HCEC 1CT (cell line): ENCODE measurements at places on chromosomes 3 and 15.

GRCh38 chr3:59774634-59775033 lies 724.8 kb upstream of the CFAP20DC start:
- DNase-seq, result peak; percentile 78

GRCh38 chr3:176930942-176931341 lies 266.3 kb downstream of the TBL1XR1 start:
- DNase-seq, result no peak

- no peak for DNase-seq
Measured at GRCh38 chr3:4992118-4992517, 12.9 kb downstream of the BHLHE40 start.

- DNase-seq, result no peak
Measured at GRCh38 chr3:14803101-14803980, 15.4 kb upstream of the FGD5 start.

- DNase-seq, result no peak
Measured at GRCh38 chr15:36837246-36837645, 257.8 kb downstream of the CDIN1 start.

DNA sequence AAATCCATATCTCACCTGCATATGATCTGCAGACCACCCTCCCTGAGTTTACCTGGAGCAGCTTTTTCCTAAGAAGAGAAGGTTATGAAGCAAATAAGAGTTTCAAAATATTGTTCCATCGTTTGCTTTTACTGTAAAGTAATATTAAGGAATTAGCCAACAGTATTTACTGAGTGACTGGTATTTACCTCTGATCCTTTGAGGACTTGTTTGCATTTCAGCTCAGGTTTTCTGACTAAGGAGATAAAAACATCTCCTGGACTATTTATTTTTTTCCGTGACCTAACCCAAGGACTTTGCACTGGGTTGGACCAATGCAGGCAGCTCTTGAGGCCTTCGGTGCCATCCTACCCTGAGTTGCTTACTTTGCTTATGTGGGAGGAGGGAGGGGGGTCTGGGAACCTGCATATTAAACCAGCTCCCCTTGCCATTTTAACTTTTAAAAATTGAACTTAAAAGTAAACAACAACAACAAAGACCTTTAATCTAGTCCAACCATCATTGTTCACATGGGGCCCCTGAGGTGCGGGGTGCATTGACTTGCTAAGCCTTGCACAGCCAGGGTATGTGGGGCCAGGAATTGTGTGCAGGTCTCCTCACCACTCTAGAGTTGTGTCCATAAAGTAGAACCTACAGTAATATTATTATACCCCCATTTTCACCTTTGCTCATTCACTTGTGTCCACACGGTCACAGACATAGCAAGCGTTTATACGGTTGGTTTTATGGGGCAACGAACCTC lies 39.3 kb downstream of the TRAK1 start:
- DNase-seq, result no peak
